GM12878 (cell line): ENCODE measurements at places on chromosomes 16 and 17. TPM values are rescaled to one million over a fixed set of nuclear protein-coding genes. Genes with fewer than 3 reads are reported as not detected.

DNA sequence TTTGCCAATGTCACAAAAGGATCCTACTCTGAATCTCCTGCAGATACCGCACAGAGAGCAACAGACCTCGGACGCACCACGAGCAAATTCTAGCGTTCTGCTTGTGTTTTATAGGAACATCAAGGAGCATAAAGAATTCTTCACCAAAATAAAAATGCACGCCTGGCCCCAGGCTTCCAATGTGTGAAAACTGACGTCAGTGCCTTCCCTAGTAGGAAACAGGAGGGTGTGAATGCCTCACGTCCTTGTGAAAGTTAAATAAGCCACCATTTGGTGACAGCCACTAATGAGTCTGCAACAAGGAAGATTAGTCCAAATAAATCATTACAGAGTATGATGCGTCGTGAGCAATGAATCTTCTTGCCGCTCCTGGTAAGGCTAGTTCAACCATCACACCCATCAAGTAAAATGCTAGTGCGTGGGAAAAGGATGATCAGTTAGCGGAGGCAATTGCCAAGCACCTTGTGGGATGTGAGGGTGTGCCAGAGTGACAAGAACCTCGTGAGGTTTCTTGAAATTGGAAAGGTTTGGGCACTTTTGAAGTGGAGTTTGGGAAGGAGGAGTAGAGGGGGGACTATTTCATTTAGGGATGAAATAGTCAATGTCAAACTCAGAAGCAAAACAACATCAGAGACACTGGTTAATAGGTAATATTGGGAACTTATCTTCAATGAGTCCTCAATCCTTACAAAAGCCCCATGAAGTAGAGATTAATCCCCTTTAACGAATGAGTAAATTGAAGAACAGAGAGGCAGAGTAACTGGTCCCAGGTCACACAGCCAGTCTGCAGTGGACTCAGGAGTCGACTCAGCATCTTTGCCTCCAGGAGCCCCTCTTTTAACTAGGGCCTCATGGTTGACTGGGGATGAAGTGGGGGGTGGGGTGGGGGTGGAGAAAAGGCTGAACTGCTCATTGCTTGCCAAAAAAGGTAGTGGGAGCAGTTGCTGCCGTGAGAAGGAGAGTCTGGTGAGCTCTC, 238.8 kb downstream of the SLC39A11 start:
- no peak for DNase-seq
- no peak overlapping the region for H3K4me3 ChIP-seq
- H3K27me3 ChIP-seq = no peaks in the 10 kb centered on the region
- H3K4me1 ChIP-seq = no peaks in the 10 kb centered on the region
- H3K36me3 ChIP-seq = no peaks in the 10 kb centered on the region; the same call in 1 of the 2 replicates

GRCh38 chr16:72400257-72401083, 228.5 kb upstream of the PMFBP1 start:
- no peaks in the 10 kb centered on the region for H3K36me3 ChIP-seq
- peak; percentile 7 for DNase-seq
- no peak overlapping the region for H3K4me3 ChIP-seq
- H3K27ac ChIP-seq = no peak overlapping the region

DNA sequence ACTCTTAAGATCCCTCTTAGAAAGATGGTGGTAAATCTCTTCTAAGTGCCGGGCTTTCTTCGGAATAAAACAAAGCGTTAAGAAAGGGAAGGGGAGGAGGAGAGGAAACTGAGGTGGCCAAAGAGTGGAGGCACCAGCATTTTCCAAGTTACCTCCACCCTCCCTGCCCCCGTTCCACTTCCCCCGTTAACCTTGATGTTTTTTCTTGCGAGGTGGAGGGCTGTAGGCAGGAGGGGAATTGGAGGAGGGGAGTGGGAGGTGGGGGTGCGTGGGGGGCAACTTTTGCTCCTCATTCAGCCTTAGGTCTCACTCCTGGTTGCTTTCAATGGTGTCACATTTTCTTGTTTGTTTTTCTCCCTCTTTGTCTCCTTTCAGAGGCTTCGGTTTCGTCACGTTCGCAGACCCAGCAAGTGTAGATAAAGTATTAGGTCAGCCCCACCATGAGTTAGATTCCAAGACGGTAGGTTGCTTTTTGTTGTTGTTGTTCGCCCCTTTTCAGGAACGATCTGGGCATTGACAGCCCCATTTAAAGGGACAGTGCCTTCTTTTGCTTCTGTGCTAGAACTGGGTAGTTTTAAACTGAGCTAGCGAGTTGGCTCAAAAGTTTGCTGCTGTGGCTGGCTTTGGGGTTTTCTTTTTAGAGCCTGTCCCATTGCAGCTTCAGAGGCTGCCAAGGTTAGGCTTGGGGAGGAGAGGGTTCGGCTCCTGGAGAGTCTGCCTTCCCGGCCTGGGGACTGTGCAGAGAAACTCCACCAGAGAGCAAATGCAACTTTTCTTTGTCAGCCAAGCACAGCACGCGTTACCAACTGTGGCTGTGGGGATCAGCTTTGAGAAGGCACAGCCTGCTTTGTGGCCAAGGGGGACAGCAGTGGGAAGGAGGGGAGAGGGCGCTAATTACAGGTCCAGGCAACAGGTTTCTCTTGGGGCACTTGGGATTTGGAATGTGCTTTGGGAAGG, 1.9 kb downstream of the MSI2 start:
- no peak for DNase-seq
- no peaks in the 10 kb centered on the region for H3K27me3 ChIP-seq
- peak overlapping the region; percentile 55 for H3K27ac ChIP-seq

Gene B3GNT9
- total RNA-seq = 4.1 and 4.3 TPM in 2 replicates

Gene ALDH3A2
- total RNA-seq = 25.7 and 27.8 TPM in 2 replicates

DNA sequence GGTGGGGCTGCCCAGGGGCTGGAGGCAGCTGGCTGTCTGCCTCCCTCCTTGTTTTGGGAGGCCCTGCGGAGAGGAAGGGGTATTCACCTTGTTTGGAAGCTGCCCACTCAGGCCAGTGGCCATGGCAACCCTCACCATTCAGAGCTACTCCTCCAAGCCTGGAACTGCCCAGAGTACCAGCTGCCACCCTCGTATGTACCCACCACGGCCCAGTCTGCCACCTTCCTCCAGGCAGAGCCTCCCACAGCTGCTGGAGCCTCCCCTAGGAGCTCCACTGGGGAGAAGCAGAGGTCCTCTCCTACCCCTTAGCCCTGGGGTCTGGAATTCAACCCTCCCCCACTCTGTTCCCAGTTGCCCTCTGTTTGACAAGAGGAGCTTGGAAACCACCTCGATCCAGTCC, 90.7 kb downstream of the AXIN2 start:
- no peak for DNase-seq
- no peaks in the 10 kb centered on the region for H3K4me1 ChIP-seq
- H3K4me3 ChIP-seq = no peak overlapping the region
- H3K36me3 ChIP-seq = no peaks in the 10 kb centered on the region
- no peak overlapping the region for H3K27ac ChIP-seq
- no peaks in the 10 kb centered on the region for H3K27me3 ChIP-seq

DNA sequence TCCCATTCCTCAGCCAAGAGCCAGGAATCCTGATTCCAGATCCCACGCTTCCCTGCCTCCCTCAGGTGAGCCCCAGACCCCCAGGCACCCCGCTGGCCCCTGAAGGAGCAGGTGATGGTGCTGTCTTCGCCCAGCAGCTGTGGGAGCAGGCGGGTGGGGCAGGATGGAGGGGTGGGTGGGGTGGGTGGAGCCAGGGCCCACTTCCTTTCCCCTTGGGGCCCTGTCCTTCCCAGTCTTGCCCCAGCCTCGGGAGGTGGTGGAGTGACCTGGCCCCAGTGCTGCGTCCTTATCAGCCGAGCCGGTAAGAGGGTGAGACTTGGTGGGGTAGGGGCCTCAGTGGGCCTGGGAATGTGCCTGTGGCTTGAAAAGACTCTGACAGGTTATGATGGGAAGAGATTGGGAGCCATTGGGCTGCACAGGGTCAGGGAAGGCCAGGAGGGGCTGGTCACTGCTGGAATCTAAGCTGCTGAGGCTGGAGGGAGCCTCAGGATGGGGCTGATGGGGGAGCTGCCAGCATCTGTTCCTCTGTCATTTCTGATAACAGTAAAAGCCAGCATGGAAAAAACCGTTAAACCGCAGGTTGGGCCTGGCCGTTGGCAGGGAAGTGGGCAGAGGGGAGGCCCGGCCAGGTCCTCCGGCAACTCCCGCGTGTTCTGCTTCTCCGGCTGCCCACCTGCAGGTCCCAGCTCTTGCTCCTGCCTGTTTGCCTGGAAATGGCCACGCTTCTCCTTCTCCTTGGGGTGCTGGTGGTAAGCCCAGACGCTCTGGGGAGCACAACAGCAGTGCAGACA, at the start of gene SPN:
Gene SPN, plus strand, starts transcription at position 232 of the 791 bp plus-strand sequence. Its CDS starts 482 bp downstream, at position 714.
- no peaks in the 10 kb centered on the region; the same call in 1 of the 2 replicates for H3K36me3 ChIP-seq
- H3K4me3 ChIP-seq = peak within 1 kb of the TSS; percentile 99
- no peaks in the 10 kb centered on the region for H3K27me3 ChIP-seq
- H3K4me1 ChIP-seq = peaks cover 12% of the 10 kb centered on the region
- no peak for DNase-seq
